Right renal pelvis (tissue), 4 donors: ENCODE measurements at places on chromosomes 3 and 15. TPM values are rescaled to one million over a fixed set of nuclear protein-coding genes. Genes with fewer than 3 reads are reported as not detected.

Gene CHRNA7
- polyA plus RNA-seq, result 13.9 TPM

GRCh38 chr3:160796089-160796812 lies 40.2 kb downstream of the PPM1L start:
- no peak for DNase-seq

DNA sequence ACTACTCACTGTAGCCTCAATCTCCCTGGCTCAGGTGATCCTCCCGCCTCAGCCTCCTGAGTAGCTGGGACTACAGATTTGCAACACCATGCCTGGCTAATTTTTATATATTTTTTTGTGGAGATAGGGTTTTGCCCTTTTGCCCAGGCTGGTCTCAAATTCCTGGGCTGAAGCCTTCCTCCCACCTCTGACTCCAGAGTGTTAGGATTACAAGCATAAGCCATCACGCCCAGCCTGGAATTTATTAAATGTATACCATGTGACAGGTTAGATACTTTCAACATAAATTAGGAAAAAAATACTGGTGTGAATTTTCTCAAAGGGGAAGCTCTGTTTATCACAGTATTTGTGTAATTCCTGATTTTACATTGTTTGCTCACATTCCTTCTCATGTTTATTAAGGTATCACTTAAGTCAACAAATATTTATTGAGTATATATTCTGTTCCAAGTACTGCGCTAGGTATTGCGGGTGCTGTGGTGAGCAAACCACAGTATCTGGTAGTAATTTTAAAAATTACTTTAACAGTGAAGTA lies 24.8 kb downstream of the PPP4R2 start:
- DNase-seq, result no peak

- DNase-seq, result no peak
Measured at GRCh38 chr3:196585044-196585757, 16.7 kb downstream of the FBXO45 start.

DNA sequence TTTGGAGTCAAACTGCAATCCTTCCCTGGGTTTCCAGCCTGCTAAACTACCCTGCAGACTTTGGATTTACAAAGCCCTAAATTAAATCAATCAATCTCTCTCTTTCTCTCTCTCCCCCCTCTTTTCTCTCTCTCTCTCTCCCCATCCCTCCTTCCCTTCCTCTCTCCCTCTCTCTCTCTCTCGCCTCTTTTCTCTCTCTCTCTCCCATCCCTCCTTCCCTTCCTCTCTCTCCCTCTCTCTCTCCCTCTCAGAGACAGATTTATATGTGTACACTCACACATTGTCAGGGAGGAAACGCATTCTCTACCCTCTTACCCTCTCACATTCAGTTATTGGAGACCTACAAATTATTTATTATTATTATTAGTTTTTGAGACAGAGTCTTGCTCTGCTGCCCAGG lies 47.0 kb downstream of the GRK7 start:
- DNase-seq, result no peak

GRCh38 chr3:189053322-189053721 lies 118.4 kb upstream of the TPRG1 start:
- no peak for DNase-seq

DNA sequence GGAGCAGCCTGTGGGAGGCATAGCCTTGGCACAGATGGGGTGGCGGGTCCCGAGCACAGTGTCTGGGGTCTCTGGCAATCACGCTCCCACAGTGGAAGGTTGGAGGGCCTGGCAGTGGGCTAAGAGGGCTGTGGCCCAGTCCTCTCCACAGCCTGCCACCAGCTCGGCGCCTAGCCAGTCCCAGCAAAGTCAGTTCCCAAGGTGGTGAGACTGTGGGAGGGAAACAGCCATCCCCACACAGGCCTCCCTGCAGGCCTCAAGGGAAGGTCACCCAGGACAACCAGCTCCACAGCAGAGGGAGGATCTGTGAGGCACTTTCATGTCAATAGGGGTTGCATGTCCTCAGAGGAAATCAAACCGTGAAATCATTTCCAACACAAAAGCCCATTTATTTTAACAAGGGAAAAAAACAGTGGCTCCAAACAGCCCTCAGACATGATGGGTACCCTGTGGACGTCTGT lies 27.6 kb upstream of the LIMD1 start:
- DNase-seq, result no peak

Gene FBXO40
- 0.03 TPM for polyA plus RNA-seq

Gene EHHADH
- 39.6 TPM for polyA plus RNA-seq

DNA sequence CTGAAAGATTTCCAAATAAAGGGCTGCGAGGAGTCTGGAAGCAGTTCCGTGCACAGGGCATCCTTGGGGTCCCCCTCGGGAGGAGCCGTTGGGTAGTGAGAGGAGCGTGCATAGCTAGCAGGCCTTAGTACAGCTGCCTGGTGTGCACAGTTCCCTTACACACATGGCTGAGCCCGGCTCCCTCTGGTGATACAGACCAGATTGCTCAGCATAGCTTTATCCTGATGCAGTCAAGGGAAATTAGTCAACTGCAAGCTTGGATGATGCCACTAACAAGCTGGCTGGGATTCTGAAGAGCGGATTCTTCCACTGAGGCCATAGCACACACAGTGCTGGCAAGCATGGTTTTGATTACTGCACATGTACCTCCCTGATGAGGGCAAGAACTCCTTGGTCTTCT lies 349.4 kb downstream of the LRTM1 start:
- DNase-seq, result no peak

Gene AQR
- polyA plus RNA-seq, result 45.7 TPM

DNA sequence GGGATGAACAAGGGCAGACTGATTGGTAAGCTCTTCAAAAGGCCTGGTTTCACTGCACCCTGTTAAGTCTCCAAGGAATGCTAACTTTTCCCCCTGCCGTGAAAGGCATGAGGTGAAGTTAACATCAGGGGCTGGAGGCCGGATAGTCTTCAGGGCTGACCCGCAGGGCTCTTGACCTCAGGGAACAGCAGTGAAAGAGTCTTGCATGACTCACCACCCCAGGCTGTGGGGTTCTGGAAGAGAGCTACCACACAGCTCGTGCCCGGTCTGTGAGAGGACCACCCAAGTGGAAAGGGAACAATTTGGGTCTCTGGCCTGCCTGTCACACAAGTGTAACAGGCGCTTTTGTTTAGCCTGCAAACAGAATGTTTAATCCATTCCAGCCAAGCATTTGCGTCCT lies 504.9 kb downstream of the EDEM1 start:
- DNase-seq, result no peak

Gene RASGRP1
- polyA plus RNA-seq, result 13.5 TPM
